Caco-2 (cell line): ENCODE measurements at places on chromosomes 3 and 15. TPM values are rescaled to one million over a fixed set of nuclear protein-coding genes. Genes with fewer than 3 reads are reported as not detected.

- H3K4me3 ChIP-seq = no peak overlapping the region
- H3K36me3 ChIP-seq = no peaks in the 10 kb centered on the region
- H3K4me1 ChIP-seq = no peaks in the 10 kb centered on the region
These were observed 17.7 kb upstream of the LAMP3 start for GRCh38 chr3:183180110-183180783.

DNA sequence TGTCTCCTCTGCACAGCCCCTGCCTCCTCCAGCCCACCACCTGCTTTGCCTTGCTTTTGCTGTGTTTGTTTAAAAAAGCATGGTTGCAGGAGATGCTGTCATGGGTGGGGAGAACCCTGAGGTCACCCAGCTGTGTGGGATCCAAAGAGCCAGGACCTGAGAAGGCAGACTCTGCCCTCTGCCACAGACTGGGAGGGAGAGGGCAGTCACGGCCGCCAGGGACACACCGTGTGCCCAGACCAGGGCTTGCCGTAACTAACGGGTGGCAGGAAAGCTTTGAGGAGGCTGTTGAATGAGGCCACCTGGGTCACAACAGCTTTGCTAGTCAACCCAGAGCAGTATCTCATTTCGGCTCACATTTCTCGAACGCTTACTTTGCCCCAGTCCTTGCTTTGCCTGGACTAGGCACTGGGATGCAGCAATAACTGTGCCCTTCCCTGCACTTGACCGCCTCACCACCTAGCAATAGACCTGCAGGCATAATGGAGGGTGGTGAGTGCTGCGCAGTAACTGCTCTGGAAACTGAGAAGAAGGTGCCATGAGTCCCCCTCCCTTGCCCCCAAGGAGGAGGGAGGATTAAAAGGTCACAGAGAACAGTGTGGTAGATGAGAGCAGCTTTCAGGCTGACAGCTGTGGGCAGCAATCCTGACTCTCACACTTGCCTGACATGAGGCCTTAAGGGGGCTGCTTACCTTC, 55.0 kb upstream of the CTDSPL start:
- H3K27me3 ChIP-seq = no peaks in the 10 kb centered on the region
- no peaks in the 10 kb centered on the region for H3K36me3 ChIP-seq
- H3K4me3 ChIP-seq = no peak overlapping the region

GRCh38 chr3:195105841-195106417, 165.0 kb downstream of the XXYLT1 start:
- peaks cover 36% of the 10 kb centered on the region for H3K4me1 ChIP-seq
- no peaks in the 10 kb centered on the region for H3K36me3 ChIP-seq
- no peak for DNase-seq
- peak overlapping the region; percentile 49 for H3K27ac ChIP-seq
- H3K27me3 ChIP-seq = no peaks in the 10 kb centered on the region
- H3K4me3 ChIP-seq = no peak overlapping the region

The CYP8B1 gene
- total RNA-seq = not detected in 2 replicates

The MNS1 gene
- 2.6 and 3.0 TPM in 2 replicates for total RNA-seq

The KATNBL1 gene
- total RNA-seq = 22.6 and 25.9 TPM in 2 replicates

- peaks cover 20% of the 10 kb centered on the region for H3K4me1 ChIP-seq
- DNase-seq = no peak
- no peak overlapping the region for H3K4me3 ChIP-seq
- H3K27me3 ChIP-seq = no peaks in the 10 kb centered on the region
- H3K27ac ChIP-seq = no peak overlapping the region
These were observed 111.1 kb downstream of the MAGI1 start for GRCh38 chr3:65927576-65927975.

DNA sequence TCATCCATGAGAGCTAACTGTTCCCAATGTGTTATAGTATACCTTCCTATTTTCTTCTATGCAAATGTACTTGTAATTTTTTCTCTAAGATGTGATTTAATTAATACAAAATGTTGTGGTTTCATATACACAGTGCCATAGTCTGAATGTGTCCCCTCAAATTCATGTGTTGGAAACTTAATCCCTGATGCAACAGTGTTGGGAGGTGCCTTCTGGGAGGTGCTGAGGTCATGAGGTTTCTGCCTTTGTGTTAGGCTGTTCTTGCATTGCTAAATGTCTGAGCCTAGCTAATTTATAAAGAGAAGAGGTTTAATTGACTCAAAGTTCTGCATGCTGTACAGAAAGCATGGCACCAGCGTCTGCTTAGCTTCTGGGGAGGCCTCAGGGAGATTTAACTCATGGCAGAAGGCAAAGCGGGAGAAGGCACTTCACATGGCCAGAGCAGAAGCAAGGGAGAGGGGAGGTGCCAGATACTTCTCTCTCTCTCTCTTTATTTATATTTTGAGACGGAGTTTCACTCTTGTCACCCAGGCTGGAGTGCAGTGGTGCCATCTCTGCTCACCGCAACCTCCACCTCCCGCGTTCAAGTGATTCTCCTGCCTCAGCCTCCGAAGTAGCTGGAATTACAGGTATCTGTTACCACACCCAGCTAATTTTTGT, 34.7 kb upstream of the BNIP2 start:
- no peak overlapping the region for H3K27ac ChIP-seq
- H3K27me3 ChIP-seq = no peaks in the 10 kb centered on the region; the same call in 1 of the 2 replicates
- H3K4me3 ChIP-seq = no peak overlapping the region
- DNase-seq = no peak
- no peaks in the 10 kb centered on the region for H3K4me1 ChIP-seq

The ZWILCH gene
- total RNA-seq = 21.6 and 28.1 TPM in 2 replicates

The FANCD2OS gene
- not detected in 2 replicates for total RNA-seq

The RPSA gene
- total RNA-seq = 1,548 and 1,562 TPM in 2 replicates

DNA sequence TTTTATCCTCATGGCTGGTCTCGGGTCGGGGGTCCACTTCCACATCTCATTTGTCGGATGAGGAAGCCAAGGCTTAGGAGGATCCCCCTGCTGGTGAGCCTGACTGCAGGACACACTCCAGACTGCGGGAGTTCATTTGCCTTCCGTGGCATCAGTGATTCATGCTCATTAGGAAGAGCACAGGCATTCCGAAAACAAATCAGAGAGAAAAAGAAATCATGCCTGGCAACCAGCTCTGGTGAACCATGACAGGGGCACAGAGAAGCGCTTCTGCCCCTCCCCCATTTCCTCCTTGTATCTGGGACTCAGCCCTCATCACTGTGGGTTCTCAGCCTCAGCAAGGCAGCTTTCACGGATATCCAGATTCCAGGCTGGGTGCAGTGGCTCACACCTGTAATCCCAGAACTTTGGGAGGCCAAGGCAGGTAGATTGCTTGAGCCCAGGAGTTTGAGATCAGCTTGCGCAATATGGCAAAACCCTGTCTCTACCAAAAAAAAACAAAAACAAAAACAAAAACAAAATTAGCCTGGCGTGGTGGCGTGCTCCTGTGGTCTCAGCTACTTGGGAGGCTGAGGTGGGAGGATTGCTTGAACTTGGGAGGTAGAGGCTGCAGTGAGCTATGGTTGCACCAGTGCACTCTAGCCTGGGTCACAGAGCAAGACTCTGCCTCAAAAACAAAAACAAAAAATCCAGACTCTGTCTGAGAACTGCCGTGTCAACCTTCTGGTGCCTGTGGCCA, 28.4 kb downstream of the IRAK2 start:
- no peak for DNase-seq
- peaks cover 45% of the 10 kb centered on the region for H3K4me1 ChIP-seq

DNA sequence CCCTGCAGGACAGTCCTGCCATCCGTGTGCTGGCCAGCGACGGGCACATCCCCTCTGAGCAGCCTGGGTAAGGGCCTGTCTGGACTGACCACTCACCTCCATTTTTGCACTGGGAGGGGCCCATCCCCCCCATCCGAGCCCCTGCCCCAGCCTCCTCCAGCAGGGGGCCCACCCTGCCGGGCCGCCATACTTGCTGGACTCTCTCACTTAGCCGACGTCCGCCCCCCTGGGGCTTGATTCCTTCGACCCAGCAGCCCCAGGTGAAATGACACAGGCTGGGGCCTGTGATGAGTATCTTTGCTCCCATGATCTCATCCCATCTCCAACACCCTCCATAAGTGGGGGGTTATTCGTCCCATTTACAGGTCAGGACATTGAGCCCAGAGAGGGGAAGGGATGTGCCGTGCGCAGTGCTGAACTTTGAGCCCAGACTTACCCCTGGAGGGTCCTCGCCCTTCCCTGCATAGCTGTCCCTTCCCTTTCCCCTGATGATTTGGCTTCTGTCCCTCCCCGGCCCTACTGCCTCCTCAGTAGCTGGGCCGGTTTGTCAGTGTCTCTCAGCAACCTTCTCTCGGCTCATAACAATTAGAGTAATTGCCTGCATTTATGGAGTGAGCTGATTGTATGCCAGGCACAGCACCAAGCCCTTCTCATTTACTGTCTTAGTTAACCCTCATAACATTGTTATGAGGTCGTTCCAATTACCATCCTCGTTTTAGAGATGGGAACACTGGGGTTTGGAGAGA, 4.2 kb downstream of the LMAN1L start:
- no peak for DNase-seq
- H3K36me3 ChIP-seq = no peaks in the 10 kb centered on the region
- H3K4me3 ChIP-seq = no peak overlapping the region
- no peak overlapping the region for H3K27ac ChIP-seq
- H3K27me3 ChIP-seq = no peaks in the 10 kb centered on the region; the same call in 1 of the 2 replicates

DNA sequence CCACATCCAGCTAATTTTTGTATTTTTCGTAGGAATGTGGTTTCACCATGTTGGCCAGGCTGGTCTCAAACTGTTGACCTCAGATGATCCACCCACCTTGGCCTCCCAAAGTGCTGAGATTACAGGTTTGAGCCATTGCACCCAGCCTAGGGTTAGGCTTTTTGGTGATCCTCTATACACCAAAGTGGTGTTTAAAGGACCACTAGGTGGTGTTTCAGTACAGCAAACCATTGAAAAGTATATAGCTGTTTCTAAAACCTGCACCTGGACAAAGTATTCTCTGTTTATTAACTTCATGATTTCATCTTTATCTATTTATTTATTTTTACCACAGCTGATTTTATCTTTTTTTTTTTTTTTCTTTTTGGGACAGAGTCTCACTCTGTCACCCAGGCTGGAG, 68.4 kb downstream of the MINDY2 start:
- H3K4me1 ChIP-seq = no peaks in the 10 kb centered on the region
- no peak overlapping the region for H3K4me3 ChIP-seq
- H3K27ac ChIP-seq = no peak overlapping the region
- no peaks in the 10 kb centered on the region for H3K36me3 ChIP-seq

DNA sequence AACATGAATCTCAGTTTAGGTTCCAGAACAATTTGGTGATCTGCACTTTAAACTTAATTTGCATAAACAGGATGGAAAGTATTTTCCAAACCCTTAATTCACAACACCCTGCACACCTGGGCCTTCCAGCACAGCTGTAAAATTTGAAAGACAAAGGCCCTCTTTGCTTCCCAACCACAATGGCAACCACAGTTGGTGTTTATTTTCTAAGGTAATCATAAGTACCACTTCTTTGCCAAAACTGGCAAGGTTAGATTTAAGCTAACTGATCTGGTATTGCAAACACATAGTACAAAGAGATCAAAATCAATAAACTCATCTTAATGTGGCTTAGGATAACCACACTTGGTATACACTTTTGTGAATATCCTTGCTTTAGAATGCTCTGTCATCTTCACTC, 4.1 kb downstream of the LRIG1 start:
- H3K36me3 ChIP-seq = no peaks in the 10 kb centered on the region; the same call in 1 of the 2 replicates
- peaks cover 63% of the 10 kb centered on the region for H3K4me1 ChIP-seq
- no peak overlapping the region for H3K4me3 ChIP-seq
- no peak overlapping the region for H3K27ac ChIP-seq
- no peak for DNase-seq

The COLQ gene
- total RNA-seq = 0.26 TPM in 1 of 2 replicates, not detected in the other

DNA sequence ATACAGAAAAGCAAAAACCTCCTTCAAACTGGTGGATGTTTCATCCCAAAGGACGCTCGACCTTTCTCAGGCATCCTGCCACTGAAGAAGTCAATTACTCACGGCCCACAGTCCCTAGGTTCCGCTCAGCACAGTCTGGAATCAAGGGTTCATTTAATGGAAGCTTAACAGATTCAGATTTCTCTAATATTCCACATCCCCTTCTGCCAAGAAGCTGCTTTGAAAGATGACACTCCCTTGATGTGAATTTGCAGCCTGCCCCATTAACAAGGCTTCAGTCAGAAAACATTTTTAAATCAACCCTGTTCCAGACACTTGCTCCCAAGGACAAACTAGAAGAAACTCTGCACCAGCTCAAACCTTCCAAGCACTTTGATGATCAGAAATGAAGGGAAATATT, 81.2 kb downstream of the LIPC start:
- H3K27ac ChIP-seq = no peak overlapping the region
- peaks cover 11% of the 10 kb centered on the region; the same call in 1 of the 2 replicates for H3K4me1 ChIP-seq
- no peaks in the 10 kb centered on the region for H3K36me3 ChIP-seq
- no peak overlapping the region for H3K4me3 ChIP-seq
- no peak for DNase-seq

DNA sequence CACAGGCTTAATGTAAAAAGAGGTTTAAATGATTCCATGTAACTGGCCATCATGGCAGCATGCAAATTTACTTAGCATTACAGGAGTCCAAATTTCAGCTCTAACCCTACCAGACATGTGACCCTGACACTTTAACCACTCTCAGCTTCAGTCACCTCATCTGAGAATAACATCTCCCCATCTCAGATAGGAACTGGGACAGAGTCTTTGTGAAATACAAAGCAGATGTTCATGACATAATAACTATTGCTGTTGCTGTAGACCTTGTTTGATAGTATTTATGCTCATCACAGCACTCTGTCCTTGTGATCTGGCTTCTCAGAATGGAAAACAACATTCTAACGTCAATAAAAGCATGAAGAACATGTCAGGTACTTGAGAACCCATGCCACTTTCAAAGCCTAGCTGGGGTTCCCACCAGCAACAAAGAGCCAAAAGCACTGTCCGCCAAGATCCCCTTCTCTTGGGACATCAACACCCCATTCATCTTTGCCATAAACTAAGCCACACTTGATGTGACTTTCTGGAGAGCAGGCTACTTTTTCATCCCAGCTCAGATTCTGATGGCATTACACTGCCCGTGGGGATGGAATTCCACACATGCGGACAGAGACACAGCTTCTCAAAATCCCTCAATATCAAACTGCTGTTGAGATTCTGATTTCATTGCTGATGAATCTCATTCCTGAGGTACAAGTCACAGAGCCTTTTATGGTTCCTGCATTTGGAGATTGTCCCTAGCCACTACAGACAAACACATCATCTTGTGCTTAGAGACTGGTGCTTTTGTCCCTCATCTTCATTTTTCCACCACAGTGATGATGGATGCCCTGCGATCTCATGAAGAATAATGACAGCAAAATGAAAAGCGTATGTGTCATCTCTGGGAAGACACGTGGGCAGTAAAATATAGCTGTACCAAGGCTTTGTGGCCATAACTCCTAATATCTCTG, 202.7 kb downstream of the TNIK start:
- no peak for DNase-seq
- H3K27ac ChIP-seq = no peak overlapping the region
- no peaks in the 10 kb centered on the region for H3K36me3 ChIP-seq
- no peaks in the 10 kb centered on the region for H3K4me1 ChIP-seq

- H3K36me3 ChIP-seq = no peaks in the 10 kb centered on the region
- H3K27ac ChIP-seq = no peak overlapping the region
- H3K4me1 ChIP-seq = no peaks in the 10 kb centered on the region
- no peak overlapping the region for H3K4me3 ChIP-seq
- no peak for DNase-seq
- no peaks in the 10 kb centered on the region for H3K27me3 ChIP-seq
These were observed 562.8 kb downstream of the NR2F2 start for GRCh38 chr15:96893159-96893906.

The NANOGP8 gene
- total RNA-seq = not detected in 2 replicates
